EL (cell line): ENCODE measurements at places on chromosomes 6 and 20.

- no peak for DNase-seq
These were observed 70.7 kb downstream of the ANKRD6 start for GRCh38 chr6:89503641-89504040.

DNA sequence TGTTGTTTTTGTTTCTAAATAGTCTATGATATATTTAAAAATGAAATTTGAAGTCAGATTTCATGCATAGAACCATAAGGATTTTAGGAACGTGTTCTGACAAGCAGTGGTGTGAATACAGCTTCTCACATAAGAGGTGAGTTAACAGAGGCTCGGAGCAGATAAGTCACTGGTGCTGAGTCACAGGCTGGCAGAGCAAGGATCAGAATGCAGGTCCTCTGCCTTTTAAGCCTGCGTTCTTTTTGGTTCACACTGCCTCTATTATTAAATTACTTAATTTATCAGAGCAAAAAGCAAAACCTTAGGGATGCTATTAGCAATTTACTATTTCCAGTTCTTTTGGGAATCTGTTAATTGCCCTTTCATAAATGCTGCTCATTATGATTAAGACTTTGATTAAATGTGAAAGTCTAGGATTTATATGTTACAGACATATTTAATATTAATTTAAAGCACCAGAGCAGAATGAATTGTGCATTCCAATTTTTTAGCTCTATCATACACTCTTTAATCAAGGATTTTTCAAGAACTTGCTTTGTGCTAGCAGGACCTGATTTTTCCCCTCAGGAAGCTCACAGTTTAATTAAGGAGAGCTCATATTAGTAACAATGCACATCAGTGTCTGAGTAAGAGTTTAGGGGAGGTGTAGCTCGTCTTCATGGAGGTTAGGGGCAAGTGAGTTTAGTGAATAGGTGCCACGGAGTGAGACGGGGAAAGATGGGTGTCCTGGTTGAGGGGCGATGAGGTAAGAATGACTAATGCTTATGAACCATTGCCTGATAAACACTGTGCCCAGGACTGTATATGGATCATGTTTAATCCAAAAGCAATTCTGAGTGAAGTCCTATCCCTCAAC, 212.7 kb upstream of the AGPAT4 start:
- DNase-seq, result peak; percentile 44

- DNase-seq, result peak; percentile 52
These were observed 66.0 kb upstream of the UTRN start for GRCh38 chr6:144219056-144219685.

DNA sequence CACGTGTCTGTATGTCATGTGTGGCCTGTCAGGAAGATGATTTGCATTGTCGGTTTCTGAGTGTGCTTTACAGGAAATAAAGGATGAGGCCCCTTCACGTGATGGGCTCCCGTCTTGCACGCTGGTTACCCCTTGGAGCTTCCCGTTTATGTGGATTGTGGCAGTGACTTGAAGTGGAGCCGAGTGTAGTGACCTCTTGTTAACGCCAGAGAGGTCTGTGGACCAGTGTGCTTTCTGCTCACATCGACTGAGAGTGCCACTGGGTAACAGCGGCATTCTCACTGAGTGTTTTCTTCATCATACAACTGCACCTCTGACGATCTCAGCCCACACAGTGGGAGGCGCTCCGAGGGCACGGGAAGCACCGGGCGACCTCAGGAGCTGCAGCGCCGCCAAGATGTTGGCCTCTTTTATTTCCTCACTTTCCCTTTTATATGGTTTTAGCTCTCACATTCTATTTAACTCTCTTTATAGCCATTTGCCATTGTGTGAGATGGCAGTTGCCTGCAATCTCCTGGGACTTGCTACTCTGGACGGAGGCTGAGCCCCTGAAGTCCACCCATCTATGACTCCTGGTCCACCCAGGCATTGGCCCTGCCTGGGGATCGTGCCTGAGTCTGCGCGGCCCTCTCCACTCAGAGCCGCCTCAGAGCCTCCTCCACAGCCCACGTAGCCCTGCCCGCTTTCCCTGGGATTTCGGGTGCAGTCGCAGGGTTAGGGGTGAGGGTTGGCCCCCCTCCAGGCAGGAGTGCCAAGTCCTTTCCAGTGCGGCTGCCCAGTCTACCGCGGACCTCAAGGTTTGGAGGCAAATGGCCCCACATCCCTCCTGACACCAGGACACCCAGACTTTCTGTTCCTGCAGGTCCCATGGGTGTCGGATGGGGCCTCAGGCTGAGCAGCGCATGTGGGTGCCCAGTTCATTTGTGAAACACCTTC, 238.9 kb downstream of the ERMARD start:
- no peak for DNase-seq

DNA sequence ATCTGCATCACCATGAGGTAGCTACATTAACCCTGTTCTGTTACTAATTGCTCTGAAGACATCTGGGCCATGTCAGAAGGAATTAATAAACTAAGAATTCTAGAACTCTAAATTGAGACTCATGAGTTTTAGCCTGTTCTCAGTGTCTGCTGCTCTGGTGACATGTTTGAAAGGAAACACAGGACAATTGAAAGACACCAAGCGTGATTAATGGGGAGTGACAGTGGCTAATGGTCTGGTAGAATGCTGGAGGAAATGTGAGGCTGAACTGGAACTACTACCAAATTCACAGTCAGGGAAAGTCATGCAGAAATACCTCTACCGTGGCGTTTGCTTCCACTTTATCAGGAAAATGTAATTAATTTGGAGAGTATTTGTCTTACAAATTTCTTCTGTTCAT, 140.0 kb downstream of the TBC1D7 start:
- no peak for DNase-seq

- DNase-seq, result no peak
These were observed 129.1 kb downstream of the SYCP2 start for GRCh38 chr20:59804347-59804746.

GRCh38 chr6:508614-509013, 117.1 kb downstream of the IRF4 start:
- DNase-seq, result no peak

DNA sequence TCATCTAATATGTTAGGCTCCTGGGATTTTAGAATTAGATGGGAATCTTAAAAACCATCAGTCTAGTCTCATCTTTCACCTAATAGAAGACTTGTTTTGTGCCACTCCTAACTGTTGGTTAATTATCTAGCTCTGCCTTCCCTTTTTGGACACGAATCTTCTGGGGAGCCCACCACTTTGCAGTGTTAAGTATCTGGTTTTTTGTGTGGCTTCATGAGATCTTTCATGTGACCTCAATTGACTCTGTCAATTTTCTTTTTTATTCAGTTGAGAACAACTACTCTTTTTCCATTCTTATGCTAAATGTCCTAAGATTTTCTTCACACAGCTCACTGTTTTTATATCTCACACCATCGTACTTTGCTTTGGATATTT, 16.9 kb downstream of the TBPL1 start:
- DNase-seq, result no peak

DNA sequence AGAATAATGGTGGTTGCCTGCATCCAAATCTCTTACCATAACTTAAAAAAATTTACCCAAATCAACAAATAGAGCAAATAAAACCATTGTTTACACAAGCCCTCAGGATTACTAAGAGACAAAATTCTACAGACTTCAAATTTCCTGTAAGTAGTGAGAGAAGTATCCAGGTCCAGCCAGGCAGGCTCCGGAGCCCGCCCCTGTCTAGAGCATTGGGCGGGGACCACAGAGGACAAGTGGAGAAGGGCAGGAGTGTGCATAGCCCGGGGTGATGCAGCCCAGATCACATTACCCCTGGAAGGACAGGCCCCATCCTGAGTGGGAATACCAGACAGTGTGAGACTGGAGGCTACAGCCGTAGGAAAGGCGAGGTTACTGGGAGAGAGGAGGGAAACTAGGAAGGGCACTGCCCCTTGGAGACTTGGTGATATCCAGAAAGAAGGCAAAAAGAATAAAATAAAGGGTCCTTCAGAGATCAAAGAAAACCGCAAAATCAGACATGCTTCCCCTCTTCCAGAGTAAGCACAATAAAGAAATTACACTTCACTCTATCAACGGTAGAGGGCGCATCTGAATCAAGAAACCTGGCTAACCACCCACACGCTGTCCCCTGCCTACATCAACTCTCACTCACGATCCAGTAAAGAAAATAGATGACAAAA, 26.6 kb downstream of the RIN2 start:
- DNase-seq, result peak; percentile 85

GRCh38 chr6:106626485-106626884, 2.8 kb downstream of the RTN4IP1 start:
- DNase-seq, result no peak

DNA sequence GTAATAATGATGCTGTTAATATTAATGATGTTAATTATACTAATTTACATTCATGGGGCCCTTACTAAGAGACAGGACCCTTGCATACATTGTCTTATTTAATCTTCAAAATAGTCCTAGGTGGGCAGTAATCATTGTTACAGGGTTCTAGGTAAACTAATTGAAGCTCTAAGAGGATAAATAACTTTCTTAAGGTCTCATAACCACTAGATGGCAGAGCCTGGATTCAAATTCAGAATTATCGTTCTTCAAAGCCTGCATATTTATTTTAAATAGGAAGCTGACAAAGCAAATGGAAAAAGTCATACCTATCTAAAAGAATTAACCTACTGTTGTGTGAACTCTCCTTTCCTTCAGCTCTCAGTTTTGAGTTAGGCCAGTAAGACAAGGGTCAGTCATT, 23.5 kb downstream of the PTCHD4 start:
- peak; percentile 18 for DNase-seq

GRCh38 chr6:44675449-44675848, 287.9 kb downstream of the CDC5L start:
- no peak for DNase-seq

DNA sequence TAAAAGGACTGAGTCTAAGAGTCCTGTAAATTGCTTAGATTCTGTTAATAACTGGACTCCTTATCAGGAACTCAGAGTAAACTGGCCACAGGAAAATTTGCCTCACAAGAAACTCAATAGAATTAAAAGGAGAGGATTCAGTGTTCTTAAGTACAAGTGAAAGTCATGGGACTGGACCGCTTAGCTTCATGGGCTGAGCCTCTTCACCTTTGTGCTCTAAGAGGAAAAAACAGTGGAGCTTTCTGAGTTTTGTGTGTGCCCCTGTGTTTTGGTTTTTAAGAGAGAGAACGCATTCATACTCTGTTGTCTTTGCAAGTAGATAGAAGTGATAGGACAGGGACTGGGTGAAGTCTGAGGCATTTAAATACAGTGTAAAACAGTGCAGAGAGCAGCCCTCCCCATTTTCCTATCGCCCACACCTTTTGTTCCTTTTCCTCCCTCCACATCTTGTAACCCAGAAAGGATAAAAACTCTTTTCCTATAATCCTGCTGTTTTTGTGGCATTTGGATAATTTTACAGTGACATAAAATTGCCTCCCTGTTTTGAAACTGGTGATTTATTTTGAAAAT, 49.6 kb downstream of the FOXO3 start:
- no peak for DNase-seq

- DNase-seq, result peak; percentile 74
These were observed 186.8 kb downstream of the ARID1B start for GRCh38 chr6:156963712-156964700.

- DNase-seq, result no peak
These were observed 77.0 kb downstream of the MRPL14 start for GRCh38 chr6:44049989-44050871.

DNA sequence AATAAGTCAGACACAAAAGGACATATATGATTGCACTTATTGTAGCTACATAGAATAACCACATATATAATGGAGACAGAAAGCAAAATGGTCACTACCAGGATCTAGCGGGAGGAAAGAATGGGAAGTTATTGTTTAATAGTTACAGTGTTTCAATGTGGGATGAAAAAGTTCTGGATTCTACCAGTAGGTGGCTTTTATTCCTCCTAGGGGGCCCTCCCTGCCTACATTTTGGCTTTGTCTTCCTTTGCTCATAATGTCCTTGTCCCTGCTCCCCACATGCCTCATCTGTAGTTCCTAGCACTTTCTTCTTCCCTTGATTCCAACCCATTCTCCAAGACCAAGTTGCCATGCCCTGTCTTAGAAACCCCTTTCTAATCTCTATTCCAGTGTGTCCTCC, 16.3 kb downstream of the ZNF133 start:
- no peak for DNase-seq

DNA sequence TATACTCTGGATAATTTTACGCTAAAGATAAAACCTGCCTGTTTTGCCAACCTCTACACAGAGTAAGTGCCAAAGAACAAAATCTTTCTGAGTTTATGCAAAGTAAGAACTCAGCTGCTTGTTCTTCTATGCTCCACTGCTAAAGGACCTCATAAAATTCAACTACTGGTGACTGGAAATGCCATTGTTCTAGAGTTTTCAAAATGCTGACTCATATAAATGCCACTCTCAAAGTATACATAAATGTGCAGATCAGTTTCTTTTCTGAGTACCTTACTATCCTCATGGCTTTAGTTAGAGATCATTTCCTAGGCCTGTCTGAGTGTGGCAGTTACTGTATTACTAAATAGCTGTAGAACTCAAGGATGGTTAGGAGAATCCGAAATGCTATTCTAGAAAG, 45.6 kb downstream of the LYRM4 start:
- peak; percentile 14 for DNase-seq

DNA sequence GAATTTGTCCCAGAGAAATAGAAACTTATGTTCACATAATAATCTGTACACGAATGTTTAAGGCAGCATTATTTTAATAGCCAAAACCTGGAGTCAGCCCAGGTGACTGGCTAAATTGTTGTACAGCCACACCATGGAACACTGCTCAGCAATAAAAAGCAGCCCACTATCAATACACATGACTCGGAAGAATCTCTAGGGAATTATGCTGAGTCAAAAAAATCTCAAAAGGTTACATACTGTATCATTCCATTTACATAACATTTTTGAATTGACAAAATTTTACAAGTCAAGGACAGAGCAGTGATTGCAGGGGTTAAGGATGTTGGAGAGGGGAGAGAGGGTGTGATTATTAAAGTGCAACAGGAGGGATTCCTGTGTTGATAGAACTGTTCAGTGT, 163.4 kb downstream of the UBE3D start:
- DNase-seq, result no peak
